ENCODE measurements at places on chromosomes 7 and 10.

DNA sequence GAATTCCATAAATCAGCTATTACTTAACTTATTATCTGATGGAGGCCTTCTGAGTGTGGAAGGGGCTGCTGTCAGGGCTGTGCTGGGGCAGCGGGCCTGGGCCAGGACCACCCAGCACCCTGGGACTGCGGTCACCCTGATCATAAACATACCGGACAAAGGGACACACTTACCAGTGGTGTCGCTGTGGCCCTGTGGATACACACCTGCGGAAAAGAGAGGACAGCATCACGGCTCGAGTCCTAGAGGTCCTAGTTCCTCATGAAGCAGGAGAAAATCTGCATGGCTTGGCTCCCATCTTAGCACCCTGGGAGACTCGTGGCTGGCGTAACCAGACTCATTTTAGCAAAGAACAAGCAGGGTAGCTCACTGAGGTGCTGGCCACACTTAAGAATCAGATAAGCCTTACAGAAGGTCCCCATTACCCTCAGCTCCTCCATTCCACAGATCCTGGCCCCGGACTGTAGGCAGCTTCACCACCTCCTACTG lies 17.7 kb downstream of the IL15RA start:
- no peak for DNase-seq

- no peak for DNase-seq
Measured at GRCh38 chr10:11260170-11260569, 242.5 kb downstream of the CELF2 start.

DNA sequence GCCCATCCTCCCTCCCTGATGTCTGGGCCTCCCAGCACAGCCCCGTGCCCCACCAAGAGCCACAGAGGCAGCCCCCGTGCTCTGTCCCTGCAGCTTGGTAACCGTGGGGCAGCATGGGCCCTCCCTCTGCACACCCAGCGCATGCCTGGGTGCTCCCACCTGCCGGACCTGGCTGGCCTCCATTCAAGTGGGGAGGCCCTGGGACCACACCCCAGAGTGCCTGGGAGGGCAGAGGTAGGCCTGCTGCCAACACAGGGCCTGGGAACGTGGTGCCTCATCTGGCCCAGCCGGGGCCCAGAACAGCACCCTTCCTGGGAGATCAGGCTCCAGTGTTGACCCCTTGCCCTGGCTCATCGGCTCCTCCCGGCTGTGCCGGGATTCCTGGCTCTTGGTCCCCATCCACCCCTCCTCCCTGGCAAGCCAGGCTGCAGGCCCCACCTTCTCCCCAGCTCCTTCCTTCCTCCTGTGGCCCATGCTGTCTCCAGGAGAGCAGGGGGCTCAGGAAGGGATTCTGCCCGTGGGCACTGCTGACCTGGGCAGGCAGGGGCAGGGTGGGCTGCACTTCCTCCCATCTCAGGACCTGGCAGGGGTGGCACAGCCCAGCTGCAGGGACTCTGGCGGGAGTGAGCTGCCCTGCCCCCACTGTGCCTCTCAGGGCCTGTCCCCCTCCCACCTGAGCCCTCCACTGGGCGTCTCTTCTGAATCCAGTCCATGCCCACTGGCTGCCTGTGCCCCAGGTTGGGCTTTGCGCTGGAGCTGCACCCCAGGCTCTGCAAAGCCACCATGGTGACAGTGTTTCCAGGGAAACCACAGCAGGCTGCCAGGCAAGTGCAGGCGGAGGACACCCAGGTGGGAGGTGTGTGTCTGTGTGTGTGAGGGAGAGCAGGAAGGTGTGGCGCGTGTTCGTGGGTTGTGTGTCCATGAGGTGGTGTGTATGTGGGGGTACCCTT lies 32.6 kb downstream of the PWWP2B start:
- DNase-seq: no peak

- peak; percentile 33 for DNase-seq
Measured at GRCh38 chr10:114491933-114492332, 87.6 kb upstream of the AFAP1L2 start.

- DNase-seq: no peak
Measured at GRCh38 chr7:55246171-55246570, 119.0 kb upstream of the LANCL2 start.

DNA sequence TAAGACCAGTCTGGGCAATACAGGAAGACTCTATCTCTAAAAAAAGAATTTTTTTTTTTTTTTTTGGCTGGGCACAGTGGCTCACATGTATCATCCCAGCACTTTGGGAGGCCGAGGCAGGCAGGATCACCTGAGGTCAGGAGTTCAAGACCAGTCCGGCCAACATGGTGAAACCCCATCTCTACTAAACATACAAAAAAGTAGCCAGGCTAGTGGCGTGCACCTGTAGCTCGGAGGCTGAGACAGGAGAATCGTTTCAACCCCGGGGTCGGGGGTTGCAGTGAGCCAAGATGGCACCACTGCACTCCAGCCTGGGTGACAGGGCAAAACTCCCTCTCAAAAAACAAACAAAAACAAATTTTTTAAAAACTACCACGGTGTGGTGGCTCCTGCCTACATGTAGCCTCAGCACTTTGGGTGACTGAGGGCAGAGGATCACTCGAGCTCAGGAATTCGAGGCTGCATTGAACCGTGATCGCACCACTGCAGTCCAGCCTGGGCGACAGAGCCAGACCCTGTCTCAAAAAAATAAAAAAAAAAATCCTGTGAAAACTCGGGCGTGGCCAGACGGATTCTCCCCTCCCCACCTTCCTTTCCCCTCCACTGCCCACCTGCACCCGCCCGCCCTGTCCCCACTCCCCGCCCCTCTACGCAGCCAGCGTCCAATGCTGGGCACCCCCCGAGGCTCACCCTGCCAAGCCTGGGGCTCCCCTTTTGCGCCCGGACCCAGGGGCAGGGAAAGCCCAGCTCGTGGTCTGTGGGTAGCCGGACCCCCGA lies 745 bp upstream of the ORAI2 start:
- DNase-seq: no peak

GRCh38 chr10:68047122-68047521 lies 28.0 kb downstream of the HERC4 start:
- no peak for DNase-seq

DNA sequence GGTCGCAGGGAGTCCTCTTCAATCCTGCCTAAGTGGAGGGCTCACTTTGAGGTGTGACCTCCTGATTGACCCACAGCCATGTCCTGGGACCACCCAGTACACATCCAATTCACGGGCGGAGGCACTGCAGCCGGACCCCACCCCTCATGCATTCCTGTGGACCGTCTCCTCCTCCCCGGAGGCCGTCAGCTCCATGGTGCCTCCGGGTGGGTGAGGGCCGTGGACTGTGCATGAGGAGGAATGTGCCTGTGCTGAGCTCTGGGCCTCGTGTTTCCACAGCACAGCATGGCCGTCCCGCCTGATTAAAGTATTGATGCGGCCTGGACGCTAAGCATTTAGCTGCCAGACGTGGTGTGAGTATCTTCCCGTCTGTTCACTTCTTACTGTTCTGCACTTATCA lies 52.8 kb downstream of the CFAP46 start:
- no peak for DNase-seq

GRCh38 chr7:94323844-94324243 lies 70.9 kb upstream of the COL1A2 start:
- DNase-seq: peak; percentile 65

DNA sequence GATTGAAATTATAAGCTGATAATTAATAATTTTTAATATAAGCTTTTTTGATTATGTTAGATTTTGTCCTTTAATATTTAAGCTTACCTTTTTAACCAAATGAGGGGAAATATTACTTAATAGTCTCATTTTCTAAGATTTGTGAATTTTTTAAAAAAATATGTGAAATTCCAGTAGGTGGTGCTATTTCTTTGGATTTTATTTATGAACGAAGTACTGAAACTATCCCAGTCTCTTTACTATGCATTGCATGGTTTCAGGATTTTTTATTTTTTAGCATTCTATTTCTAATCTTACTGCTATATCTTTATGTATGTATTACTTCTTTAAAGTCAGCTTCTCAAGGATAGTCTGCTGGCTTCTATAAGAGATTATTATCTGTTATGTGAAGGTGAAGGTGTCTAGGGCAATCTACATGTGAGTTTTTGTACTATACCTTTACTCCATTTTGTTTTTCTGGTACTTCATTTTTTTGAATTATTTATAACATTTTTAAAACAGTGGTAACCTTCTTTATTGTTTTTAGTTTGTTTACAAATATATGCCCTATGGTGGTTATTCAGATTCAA lies 78.3 kb downstream of the ATRNL1 start:
- DNase-seq: no peak

GRCh38 chr10:30637881-30638467 lies 8.4 kb upstream of the LYZL2 start:
- DNase-seq: no peak

DNA sequence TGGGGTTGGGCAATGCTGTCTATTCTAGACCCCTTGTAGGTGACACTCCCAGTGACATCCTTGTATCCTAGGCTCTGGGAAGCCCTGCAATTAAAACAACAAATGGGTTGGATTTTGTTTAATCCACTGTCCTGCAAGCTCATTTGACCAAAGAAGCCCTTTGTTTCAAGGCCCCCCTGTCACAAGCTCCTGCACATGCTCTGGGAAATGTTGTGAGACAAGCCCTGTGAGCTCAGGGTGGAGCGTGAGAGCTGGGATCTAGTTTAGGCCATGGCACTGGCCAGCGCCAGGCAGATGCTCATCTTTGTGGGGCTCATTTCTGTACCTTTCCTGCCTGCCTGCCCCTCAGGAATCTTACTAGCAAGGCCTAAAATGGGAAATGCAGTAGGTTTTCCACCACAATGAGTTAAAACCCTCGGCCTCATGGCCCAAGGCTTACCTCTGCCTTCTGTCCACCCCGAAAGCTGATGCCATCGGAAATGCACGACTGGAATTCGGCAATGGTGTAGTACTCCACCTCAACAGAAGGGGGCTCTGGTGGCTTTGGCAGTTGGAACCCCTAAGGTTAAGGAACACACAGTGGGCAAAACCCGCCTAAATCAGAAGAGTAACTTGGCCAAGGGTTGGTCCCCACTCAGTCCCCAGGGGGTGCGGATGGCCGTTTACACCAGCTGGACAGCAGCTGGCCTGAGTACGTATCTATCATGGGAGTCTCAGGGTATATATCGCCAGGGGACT lies 112.0 kb downstream of the NEURL1 start:
- no peak for DNase-seq

DNA sequence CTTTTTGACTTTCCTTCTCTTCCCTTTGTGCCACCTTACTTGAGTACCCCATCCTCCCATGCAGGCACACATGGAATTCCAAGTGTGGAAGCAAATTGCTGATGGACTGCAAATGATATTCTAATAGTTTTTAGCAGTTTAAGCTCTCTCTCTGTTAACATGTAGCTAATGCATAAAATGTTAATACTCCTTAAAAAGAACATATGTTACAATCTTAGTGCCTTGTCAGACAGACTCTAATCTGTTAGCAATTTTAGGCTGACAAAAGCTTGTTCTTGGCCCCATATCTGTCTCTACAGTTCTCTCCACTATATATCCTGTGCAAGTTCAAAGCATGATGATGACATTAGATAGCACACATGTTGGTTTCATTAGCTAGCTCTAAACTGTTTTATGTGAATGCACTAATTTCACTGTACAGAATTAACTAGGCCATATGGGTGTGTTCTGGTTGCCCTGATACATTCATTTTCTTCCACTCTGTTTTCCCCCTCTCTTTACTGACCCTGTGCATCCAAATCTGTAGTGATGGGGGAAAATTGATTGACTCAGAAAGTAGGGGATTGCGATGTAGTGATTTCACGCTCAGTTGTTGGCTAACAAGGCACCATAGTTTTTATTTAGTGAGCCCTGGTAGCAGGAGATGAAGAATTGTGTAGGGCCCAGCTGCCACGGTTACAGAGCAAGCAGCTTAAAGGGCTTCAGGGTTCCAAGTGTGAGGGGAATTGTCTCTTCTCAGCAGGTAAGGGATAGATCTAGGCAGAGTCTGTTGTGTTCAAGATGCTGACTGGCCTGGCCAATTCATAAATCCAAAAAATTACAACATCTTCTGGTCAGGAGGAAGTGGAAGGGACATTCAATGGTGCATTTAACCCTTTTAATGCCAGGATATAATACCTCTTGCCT lies 114.6 kb upstream of the FZD1 start:
- DNase-seq: no peak

DNA sequence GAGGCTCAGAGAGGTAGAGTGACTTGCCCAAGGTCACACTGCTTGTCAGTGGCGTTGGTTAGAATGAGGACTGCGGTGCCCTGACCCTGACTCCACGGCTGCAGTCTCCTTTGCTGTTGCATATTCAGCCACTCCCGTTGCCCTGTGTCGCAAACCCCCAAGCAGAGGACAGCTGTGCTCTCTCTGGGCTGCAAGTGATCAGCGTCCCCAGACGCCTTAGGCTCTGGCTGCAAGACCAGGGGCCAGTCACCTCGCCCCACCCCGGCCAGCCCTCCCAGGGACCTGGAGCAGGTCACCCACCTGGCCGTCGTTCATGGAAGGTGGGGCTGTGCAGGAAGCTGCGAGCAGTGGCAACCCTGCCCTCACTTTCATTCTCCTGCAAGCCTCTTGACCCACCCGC lies 51.7 kb upstream of the NANOS1 start:
- no peak for DNase-seq

DNA sequence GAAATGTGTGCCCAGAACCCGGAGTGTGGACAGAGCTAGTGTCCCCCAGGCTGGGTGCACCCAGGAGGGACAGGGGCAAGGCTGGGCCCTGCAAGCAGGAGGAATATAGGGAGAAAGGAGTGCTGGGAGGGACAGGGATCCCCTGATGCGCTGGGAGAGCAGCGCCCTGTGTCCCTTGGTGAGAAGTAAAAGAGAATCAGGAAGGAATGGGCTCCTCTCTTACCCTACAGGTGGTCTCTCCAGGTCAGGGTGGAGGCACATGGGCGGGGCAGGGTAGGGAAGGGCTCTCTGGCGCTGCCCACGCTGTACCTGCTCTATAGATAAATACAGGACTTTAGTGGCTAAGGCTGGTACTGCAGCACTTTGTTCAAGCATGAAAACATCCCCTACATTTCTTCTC lies 753.8 kb downstream of the GRID1 start:
- DNase-seq: no peak

GRCh38 chr10:72274213-72274729 lies 547 bp downstream of the DDIT4 start:
- no peak for DNase-seq

GRCh38 chr10:123156078-123156477 lies 1.9 kb downstream of the BUB3 start:
- DNase-seq: no peak

Measured in femur (tissue), 1 donor.